ENCODE measurements at places on chromosomes 2 and 18.
A peak's percentile ranks its signal among the peaks of the same experiment; 100 is the strongest.

DNA sequence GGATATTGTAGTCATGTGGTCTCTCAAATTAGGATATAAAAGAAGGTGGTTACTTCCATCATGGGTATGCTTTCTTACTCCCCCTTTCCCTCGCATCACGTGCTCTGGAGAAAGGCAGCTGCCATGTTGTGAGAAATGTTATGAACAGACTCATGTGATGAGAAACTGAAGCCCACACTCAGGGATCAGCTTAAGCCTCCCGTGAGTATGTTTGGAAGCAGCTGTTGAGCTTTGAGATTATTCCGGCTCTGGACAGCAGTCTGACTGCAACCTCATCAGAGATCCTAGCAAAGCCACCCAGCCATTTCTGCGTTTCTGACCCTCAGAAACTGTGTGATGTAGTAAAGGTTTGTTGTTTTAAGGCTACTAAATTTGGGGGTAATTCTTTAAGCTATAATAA is 700.1 kb downstream of the ADCYAP1 start:
- no peak for DNase-seq

GRCh38 chr2:34419856-34420255 is 820.8 kb upstream of the FAM98A start:
- DNase-seq, result no peak

- DNase-seq, result peak; percentile 65
These were observed 42.1 kb downstream of the FARSB start for GRCh38 chr2:222613715-222614331.

DNA sequence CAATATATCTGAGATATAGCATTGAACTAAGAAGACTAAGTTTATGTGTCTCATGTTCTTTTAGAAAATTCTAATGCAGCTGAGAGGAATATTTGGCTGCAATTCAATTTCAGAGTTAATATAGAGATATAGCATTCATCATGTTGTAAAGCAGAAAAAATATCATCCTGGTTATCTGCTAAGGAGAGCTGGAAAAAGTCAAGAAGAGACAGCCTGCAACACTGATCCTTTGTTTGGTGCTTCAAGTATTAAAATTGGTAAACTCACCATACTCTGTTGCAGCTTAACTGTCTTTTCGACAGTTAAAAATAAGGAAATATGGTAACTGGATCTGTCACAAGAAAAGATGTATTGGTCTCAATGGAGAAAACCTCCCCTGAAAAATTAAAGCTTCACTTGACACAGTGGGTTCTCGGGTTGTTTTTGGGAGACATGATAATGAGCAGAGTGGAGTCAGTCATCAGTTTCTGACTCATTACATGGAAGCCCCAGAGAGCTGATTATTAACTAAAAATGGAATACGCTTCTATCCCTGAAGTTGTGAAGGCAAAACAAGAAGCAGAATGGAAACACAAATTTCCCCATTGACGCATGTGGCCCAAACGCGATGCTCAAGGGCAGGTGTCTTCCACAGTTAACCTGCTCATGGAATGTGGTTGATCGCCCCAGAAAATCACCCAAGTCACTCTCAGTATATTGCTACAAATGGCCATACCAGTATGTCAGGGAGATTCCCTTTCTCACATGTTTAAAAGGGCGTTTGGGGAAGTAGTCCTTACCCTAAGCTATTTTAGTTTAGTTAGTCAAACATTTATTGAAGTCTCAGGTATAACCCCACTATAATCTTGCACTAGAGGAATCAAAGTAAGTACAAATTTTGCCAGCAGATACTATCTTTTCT is 8.2 kb downstream of the BCL2 start:
- DNase-seq, result peak; percentile 71

- no peak for DNase-seq
These were observed 55.0 kb upstream of the SPRED2 start for GRCh38 chr2:65487404-65487803.

DNA sequence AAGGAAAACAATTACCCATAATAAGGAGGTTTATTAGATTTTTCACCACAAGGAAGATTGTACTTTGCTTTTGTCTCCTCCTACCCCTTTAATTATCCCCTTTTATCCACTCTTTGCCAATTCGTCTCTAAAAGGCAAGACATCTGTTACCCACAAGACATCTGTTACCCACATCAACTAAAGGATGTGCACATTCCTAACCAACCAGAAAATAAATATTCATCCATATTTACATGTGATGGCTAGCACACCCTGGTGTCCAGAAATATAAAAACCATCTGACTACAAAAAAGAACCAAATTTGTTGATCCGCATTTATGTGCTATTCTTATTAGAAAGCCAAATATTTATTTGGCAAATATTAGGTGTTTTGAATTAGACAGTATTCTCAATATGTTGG is 35.7 kb downstream of the ACVR1C start:
- DNase-seq, result peak; percentile 16

DNA sequence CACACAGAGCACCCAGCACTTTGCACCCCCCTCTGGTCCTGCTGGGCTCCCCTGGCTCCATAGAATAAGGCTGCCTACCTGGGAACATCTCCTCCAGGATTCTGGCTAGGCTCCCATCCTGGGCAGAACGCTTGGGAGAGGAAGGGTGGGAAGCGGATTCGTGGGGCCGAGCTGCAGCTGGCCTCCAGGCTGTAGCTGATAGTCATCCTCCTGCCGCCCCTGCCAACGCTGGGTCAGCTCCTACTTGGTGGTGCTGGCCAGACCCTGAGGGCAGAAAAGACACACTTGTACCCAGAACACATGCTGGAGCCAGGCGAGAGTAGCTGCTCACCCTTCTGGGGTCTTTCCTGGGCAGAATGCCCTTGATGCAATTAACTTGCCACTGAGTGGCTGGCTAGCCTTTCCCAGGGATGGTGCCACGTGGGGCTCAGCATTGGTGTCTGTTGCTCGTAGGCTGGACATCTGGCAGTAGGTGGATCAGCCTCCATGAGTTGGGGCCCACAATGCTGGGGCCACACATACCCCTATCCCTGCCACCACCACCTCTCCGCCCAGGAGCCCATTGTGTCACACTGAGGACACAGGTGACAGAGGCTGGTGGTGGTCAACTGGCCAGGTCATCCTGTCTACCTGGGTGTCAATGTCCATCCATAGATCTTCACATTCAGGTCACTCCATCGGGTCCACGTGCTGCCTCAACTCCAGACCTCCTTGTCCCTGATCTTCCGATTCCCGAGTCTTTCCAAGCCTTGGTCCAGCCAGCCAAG is 112.8 kb downstream of the NDUFA10 start:
- no peak for DNase-seq

DNA sequence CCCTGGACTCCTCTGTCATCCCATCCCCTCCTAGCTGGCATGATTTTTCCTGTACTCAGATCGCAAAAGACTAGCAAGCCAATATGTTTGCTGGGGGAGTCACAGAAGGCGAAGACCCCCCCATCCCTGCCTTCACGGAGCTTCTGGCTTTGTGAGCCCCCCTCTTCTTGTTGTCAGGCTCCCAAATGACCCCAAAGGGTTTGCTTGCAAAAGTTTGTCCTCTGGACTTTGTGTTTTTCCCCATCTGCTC is 169.9 kb downstream of the SMAD7 start:
- DNase-seq, result no peak

DNA sequence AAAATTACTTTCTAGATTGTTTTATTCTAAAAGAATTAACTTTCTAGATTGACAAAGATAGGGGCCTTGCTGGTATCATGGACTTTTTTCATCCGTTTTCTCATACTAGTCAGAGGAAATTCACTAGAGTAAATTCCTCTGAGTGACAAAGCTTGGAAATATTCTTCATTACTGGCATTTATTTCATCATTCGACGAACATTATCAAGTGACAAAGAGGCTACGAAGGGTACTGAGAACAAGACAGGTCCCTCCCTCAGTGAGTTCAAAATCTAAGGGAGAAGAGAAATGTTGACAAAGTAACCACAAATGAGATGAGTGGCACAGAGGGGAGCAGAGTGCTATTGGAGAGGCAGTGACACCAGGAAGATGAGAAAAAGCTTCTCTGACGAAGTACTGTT is 4.3 kb downstream of the EPG5 start:
- peak; percentile 69 for DNase-seq

DNA sequence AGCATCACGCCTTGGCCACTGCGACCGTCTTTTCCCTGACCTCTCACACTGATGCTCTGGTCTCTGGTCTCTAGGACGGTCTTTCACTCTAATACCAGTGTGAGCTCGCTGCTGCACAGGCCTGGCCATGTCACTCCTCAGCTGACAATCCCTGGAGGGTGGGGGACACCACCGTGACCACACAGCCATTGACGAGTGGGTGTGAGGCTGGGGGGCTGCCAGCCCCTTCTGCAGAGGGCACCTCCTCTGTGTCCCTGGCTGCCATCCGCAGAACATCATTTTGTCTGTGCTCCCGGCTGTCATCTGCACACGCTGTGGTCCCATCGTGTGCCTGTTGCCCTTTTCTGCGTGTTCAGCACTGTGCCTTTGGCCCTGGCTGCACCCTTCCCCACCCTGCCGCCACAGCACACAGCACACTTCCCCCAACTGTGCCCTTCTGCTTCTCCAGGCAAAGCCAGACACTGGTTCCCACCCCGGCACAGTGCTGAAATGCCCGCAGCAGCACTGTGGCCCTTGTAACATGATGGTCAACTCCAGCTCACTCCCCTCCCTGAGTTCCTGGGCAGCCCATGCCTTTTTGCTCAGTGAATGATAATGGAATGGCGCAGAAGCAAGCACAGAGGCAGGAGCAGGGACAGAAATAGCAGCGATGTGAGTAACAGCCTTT is 30.4 kb upstream of the INHBB start:
- DNase-seq, result no peak

DNA sequence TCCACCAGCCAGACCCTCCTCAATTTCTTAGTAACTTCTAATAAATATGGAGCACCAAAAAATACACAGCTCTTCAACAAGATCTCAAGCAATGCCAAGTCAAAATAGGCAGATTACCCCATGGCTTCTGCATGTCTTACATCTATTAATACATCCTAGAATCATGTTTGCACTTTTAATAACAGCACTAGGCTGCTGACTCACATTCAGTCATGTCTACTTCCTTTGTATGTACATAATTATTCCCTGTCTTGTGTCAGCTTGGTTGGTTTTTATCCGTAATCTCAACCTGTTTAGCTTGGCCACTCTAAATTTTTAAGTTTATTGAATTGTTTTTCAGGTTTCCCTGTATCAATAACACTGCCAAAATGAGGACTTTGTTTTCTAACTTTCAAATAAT is 420.1 kb upstream of the ACVR2A start:
- DNase-seq, result no peak

DNA sequence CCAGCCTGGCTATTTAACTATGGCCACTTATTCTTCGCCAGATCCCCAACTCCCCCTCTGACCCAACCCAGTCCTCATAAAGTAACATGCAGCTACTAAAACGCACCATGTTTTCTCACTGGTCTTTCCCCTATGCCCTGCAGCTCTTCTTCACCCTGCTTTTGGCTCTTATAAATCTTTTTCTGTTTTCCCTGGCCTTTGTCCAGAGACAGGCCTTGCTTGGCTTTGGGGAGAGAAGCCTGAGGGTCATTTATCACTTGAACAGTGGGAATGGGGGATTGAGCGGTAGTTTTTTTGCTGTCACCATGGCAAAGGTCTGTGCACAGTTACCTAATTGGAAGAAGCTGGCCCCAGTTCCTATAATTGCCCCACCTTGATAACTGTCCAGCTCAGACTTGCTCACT is 202.9 kb upstream of the NT5C1B start:
- no peak for DNase-seq

GRCh38 chr18:6569813-6570212 is 155.1 kb upstream of the L3MBTL4 start:
- DNase-seq, result no peak

GRCh38 chr2:225756198-225756597 is 356.7 kb downstream of the NYAP2 start:
- no peak for DNase-seq

- no peak for DNase-seq
These were observed 216.5 kb downstream of the GPD2 start for GRCh38 chr2:156652691-156653090.

DNA sequence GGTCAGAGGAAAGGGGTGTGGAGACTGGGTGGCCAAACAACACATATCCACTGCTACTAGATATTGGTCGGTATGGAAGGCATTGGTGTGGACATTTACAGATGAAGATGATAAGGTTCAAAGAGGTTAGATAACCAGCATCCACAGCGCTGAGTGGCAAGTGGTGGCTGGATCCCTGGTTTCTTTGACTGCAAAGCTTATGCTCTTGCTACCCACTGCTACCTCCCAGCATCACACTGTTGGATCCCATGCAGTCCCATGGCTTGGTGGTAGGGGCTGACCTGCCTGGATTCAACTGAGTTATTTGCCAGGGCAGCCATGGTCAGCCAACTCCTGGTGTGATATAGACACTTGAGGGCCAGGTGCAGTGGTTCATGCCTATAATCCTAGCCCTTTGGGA is 53.6 kb downstream of the DDX1 start:
- DNase-seq, result no peak

DNA sequence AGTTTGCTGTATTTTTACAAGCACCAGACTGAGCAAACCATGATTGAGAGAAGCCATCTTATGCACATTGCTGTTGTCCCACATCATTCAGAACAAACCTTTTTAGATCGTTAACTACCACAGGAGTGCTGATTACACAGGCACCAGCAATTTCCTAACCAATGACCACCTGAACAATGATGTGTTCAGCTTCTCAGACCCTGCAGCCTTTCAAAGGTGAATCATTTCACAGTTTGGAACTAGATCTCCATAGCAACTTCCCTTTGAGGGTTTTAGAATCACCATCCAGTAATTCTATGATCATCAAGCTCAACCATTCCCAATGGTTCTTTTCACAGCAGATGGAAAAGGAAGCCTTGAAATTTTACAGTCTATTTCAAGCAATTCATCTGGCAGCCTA is 71.4 kb downstream of the OLA1 start:
- peak; percentile 78 for DNase-seq

- DNase-seq, result no peak
These were observed 18.6 kb downstream of the DNMT3A start for GRCh38 chr2:25323042-25323514.

GRCh38 chr18:49921318-49921985 is 108.1 kb upstream of the ACAA2 start:
- no peak for DNase-seq

GRCh38 chr18:13520306-13520705 is 206.1 kb downstream of the FAM210A start:
- DNase-seq, result no peak

GRCh38 chr2:191951832-191952231 is 104.9 kb upstream of the CAVIN2 start:
- DNase-seq, result no peak

- DNase-seq, result no peak
These were observed 112.5 kb downstream of the ATL2 start for GRCh38 chr2:38264396-38265221.

Data from ACHN (cell line).